ENCODE measurements at places on chromosomes 2 and 18.

GRCh38 chr2:235312571-235312970, 181.3 kb upstream of the AGAP1 start:
- no peak for DNase-seq

GRCh38 chr2:14433946-14434495, 198.5 kb upstream of the LRATD1 start:
- no peak for DNase-seq

DNA sequence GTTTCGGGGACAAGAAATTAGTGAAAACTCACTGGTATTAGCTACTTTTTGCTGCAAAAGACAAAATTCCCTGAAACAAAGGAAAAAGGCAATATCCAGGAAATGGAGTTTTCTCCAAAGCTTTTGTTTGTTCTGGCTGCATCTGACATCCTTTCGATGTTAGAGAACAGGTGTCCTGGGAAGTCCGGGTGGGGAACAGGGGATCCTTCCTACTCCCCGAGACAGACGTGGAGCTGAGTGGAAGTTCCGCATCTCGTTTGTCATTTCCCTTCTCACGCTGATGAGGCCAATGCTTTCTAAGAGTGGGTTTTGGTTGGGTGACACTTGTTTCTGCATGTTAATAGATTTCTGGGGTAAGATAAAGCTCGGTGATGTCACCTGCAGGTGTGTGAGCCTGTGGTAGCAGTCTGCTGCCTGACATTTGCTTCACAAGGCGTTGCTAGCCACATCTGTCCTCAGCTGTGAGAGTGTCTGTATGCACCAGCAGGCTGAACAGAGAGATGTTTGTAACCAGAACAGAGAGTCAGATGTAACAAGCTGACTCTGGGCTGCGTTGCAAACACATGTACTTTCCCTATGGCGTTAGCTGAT, 125.9 kb downstream of the ACOXL start:
- no peak for DNase-seq

- no peak for DNase-seq
These were observed 202.3 kb downstream of the MYCN start for GRCh38 chr2:16142383-16143361.

DNA sequence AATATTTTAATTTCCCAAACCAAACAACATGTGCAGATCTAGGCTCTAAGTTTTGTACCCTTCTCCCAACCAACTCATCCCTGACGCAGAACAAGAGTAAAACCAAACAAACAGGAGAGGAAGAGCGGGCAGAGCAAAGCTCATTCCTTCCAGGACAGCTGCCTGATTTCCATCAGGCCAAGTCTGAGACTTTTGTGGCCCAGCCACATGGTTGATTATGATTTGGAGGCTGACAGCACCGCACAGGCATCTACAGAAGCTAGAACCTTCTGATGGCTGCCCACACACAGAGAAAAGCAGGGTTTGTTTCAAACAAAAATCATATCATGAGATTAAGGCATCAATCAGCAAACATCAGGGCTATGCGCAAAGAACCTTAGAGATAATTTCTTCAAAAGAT, 262.6 kb downstream of the TNS1 start:
- no peak for DNase-seq

- DNase-seq = peak; percentile 58
These were observed 784 bp downstream of the WDR33 start for GRCh38 chr2:127810156-127810618.

DNA sequence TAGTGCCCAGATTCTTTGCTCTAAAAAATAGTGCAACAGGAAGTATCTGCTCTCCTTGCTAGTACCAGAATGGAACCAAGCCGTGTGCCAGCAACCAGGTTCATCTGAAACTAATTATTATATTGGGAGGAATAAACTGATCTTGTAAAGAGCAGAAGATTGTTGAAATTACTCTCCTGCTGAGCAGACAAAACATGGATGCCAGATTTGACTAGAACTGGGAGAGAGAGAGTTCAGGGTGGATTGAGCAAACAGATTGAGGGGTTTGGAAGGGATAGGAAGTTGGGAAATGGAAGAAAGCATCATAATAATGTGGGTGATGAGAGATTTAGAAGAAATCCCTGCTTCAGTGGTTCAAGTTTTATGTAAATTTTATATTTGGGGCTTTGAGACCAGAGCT, 160.1 kb upstream of the RASGRP3 start:
- DNase-seq = no peak

- no peak for DNase-seq
These were observed 196.1 kb downstream of the BABAM2 start for GRCh38 chr2:28086611-28087010.

DNA sequence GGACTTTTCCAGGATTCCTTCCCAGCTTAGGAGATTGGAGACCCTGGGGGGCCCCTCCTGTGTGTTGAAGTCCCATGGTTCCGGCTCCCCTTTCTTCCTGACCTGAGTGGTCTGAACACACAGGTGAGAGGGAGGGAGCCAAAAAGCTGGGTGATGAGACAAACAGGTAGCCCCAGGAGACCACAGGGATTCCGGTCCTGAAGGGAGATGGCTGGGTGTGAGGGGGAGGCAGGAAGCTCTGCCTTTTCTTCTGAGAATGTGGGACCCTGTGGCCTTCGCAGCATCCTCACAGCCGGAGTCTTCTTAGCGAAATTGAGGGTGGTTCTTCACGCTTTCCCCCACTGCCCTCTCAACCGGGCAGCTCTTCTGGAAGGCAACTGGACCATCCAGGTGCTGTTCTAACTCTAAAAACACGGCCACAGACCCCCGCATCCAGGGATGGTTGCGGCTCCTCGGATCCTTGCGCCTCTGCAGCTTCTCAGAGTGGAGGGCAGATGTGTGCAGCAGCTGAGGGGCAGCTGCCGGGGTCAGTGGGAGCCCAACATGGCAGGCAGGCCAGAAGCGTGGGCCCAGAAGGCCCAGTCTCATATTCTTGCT, 4.4 kb downstream of the SLC66A3 start:
- DNase-seq = no peak

- DNase-seq = no peak
These were observed 26.2 kb downstream of the DNER start for GRCh38 chr2:229688141-229688540.

DNA sequence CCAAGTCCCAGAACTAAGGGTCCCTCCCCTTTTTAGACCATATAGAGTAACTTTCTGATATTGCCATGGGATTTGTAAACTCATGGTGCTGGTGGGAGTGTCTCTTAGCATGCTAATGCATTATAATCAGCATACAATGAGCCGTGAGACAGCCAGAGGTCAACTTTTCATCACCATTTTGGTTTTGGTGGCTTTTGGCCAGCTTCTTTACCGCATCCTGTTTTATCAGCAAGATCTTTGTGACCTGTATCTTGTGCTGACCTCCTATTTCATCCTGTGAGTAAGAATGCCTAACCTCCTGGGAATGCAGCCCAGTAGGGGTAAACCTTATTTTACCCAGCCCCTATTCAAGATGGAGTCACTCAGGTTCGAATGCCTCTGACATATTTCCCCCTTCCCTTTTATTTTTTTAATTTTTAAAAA, 148.2 kb downstream of the PHLPP1 start:
- no peak for DNase-seq

DNA sequence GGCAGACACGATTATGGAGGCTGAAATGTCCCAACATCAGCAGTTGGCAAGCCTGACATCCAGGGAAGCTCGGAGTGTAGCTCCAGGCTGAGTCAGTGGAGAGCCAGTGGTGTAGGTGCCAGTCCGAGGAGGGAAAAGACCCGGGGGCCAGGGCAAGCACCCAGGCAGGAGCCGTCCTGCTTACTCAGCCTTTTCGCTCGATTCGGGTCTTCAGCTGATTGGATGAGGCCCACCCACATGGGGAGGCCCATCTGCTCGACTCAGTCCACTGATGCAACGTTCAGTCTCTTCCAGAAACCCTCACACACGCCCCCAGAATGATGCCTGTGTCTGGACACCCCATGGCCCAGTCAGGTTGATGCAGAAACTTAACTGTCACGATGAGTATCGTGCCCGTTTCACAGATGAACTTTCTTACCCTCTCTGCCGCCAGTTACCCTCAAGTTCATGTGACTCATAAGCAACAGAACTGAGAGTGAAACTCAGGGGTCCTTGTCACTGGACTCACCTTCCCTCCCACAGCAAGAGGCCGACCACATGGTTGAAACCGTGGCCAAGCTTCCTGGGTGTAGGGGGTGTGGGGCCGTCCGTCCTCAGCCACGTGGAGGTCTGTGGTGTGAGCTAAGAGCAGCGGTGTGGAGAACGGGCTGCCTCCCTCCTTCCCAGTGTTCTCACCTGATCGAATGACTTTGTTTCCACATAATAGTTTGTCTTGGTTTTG, 197.4 kb upstream of the HDAC4 start:
- no peak for DNase-seq

GRCh38 chr2:157442191-157442590, 1.7 kb downstream of the CYTIP start:
- DNase-seq = no peak

DNA sequence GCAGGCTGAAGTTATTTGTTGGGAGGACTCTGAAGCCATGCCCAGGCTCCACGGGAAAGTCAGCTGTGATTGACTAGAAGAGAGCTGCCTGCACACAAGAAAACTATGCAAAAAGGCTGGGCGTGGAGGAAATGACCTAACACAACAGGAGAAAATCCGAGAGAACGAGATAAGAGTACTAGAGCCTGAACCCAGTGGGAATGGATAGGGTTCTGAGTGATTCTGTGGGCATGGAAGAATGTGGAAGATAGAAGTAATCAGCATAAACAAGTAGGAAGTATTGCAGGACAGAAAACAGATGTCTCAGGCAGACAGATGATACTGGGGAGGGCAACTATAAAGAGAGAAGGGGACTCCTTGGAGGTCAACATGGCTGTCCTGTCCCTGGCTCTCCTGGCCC, 12.1 kb upstream of the COPS8 start:
- DNase-seq = no peak

GRCh38 chr18:40292985-40293710, 1661.9 kb upstream of the PIK3C3 start:
- DNase-seq = no peak

- no peak for DNase-seq
These were observed 58.8 kb downstream of the PARD3B start for GRCh38 chr2:204604061-204604460.

DNA sequence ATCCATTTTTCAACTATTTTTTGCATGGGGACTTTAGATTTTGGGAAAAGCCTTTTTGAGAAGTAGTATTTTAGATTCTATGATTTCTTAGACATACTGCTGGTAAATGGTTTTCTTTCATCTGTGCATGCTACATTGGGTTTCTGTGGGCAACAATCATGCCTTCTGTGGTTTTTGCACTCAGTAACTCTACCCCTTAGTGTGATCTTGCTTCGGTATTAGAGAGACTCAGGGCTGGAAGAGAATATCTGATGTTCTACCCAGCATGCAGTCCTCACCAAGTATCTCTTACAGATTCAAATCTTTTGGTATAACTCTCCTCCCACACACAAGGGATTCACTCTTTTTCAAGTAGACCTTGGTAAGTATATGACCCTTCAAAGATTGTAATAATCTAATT, 183.0 kb downstream of the PMAIP1 start:
- DNase-seq = no peak

DNA sequence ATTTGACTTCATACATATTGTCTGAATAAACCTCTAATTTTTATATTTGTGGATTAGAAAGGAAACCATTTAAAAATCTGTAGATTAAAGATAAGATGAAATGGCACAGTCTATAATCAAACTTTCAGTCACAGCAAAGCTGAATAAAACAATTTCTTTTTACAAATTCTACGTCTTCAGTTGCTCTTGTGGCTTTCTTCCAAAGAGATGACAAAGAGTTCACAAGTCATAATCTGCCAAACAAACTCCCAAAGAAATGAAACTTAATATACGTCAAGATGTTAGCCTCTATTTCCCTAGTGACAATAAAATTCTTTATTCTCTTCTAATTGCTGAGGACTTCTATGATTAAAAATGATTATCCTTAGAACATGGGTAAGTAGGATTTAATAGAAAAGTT, 66.3 kb downstream of the FIGN start:
- no peak for DNase-seq

GRCh38 chr18:27685807-27686412, 491.0 kb downstream of the CDH2 start:
- no peak for DNase-seq

DNA sequence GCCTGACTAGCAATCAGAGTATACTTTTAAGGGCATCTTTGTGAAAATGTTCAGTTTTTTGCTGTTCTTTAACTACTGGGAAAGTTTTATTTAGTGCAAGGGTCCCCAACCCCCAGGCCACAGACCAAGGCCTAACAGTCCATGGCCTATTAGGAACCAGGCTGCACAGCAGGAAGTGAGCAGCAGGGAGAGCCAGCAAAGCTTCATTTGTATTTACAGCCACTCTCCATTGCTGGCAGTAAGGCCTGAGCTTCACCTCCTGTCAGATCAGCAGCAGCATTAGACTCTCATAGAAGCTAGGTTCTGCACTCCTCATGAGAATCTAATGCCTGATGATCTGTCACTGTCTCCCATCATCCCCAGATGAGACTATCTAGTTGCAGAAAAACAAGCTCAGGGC, 17.1 kb upstream of the NR4A2 start:
- no peak for DNase-seq

DNA sequence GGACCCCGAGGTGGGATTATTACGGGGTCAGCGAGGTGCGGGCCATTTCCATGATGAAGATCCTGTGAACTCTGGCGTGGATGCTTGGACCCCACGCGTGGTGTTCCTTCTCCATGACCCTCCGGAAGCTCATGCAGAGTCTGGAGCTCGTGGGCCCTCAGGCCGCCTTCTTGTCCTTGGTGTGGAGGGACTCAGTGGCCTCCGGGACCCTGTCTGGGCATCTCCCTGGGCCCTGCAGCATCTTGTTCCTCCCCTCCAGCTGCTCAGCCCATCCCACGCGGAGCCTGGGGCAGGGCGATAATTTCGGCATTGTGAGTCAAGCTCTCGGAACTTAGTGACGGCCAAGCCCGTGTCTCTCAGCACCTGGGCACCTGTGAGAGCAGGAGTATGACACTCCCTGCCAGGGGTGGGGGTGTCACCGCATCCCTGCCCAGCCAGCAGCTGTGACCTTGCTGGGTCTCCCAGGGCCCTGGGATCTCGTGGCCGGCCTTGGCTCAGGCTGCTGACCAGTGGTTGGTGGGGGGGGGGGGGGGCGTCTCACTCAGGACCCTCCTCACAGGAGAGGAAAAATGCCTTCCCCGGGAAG, 24.6 kb downstream of the RTP5 start:
- no peak for DNase-seq

DNA sequence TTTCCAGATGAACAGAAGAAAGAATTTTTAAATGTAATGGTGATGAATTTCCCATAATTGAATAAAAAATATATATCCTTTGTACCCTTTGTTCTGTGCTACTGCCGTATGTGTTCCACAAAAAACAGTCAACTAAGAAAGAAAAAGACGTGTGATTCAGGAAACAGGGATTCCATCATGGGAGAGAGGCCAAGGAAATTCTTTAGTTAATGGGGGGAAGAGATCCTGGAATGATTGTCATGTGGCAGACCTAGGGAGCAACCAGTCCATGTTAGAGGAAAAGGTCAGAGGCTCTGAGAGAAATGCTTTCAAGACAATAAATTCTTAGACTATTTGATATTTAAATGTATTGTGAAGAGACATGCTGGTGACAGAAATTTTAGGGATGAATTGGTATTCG, 76.6 kb downstream of the CPO start:
- DNase-seq = no peak

GRCh38 chr18:35661483-35662146, 80.1 kb downstream of the GALNT1 start:
- DNase-seq = peak; percentile 22
